ENCODE measurements at places on chromosomes 11 and 22. TPM values are rescaled to one million over a fixed set of nuclear protein-coding genes. Genes with fewer than 3 reads are reported as not detected.

- DNase-seq: peak; percentile 92
Observed at GRCh38 chr11:14189874-14190273, 169.1 kb downstream of the RRAS2 start.

DNA sequence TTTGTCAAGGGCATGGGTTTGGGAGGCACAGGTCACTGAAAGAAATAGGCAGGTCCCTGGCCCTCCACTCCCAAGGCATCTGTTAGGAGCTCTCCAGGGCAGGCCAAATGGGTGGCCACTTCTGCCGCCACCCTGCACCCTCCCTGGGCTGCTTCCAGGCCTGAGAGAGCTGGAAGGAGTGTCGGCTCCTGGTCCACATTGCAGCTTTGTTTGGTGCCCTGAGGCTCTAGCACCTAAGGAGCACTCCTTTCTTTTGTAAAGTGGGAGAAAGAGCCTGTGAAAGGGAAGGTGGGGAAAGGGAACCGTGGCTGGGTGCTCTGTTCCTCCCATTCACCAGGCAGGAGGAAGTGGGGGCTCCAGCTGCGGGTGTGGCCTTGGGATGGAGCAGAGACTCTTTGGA lies 12.3 kb upstream of the FGF4 start:
- DNase-seq: no peak

DNA sequence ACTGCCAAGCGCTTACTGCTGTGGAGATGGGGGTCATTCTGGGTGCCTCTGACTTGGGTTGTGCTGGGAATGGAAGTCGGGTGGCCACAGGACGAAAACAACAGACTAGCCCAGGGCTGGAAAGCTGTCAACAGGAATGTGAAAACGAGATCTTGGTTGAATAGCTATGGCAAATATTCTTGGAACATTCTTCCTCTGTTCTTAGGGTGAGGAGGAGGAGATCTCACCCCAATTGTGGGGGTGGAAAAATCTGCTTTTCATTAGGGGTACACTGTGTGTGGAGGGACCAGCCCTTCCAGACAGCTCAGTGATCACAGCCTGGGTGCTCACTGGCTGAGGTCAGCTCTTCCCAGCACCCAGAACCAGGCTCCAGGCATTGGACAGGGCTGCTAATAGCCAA lies 52.0 kb upstream of the PRSS23 start:
- DNase-seq: no peak

DNA sequence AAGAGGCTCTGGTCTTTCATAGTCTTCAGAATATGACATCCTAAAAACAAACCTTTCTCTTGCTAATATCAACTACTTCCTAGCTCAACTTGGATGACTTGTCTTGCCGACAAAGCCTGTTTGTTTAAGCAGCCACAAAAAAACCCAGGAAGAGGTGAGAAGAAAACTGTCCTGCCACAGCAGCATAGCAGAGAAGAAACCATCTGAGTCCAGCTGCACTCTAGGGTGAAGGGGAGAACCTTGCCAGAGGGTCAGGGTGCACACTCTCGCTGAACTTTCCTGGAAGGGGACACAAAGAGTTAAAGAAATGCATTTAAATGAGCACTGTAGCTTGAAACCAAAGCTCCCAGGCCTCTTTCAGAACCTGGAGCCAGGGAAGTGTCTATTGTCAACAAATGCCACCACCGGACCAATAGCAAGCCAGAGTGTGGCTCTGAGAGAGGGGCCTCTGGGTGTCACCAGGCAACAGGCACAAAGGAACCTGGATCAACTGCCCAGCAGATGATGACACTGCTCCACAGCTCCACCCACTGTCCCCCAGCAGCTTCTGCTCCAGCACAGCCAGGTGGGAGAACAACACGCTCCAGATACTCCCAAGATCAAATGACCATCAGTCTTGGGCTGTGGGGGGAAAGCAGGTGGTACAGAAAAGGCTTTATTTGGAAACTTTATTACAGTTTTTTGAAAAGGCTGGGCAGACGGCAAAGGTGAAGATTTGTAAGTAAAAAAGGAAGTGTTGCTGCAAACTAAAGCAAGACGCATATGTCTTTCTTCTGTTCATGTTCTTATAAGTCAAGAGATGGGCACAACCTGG lies 105.7 kb downstream of the RASSF10 start:
- peak; percentile 78 for DNase-seq

GRCh38 chr11:97722721-97723120 lies 1298.0 kb upstream of the CNTN5 start:
- no peak for DNase-seq

- no peak for DNase-seq
Observed at GRCh38 chr11:15379483-15379882, 264.8 kb downstream of the INSC start.

DNA sequence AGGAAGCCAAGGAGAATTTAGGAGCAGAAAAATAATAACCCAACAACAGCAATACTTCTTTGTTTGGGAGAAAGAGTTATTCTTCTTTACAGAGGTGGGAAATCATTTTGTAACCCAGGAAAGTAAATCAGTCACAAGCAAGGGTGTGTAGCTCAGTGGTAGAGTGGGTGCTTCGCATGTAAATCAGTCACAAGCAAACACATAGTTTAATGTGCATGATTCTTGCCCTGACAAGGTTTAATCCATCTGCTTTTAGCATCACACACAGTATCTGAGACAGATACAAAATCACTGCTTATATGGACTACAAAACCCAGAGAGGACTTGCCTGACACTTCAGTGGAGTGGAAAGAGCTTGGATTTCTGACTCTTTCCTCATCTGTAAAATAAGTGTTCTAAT lies 82.0 kb downstream of the RELT start:
- DNase-seq: no peak

LRFN4 gene
- total RNA-seq: 16.9 TPM

GGT5 gene
- 15.4 TPM for total RNA-seq

PKDREJ gene
- under 0.01 TPM for total RNA-seq

- DNase-seq: no peak
Observed at GRCh38 chr11:68431984-68432645, 28.4 kb upstream of the PPP6R3 start.

DNA sequence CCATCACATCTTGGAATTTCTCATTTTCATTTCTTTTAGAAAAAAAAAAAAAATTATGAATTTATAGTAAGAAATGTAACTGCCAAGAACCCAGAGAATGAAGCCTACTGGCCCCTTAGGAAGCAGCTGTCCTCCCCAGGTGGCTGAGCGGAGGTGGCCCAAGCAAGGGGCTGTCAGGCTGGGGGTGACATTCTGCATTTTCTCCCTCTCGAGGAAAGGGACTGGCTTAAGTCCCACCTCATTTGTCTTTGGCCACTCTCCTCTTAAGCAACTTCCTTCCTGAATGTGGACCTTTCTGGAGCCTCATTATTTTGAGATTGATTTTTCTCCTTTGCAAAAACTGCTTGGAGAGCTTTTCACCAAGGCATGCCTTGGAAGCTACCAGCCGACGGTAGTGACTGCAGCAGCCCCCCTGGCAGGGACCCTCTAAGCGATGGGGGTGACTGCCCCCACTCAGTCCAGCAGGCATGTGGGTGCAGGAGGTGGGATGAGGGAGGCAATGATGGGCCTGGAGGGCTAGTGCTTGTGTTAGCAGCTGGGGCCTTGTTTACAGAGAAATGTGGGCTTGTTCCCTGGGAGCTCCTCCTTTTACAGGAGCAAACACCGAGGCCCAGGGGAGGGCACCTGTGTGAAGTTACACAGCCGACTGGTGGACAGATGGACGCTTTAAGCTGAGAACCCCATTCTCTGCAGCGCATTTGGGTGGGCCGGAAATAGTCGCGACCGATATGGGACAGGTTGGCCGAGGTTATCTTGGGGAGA lies 111.7 kb downstream of the MORC2 start:
- peak; percentile 83 for DNase-seq

DCDC1 gene
- 0.17 TPM for total RNA-seq

- no peak for DNase-seq
Observed at GRCh38 chr22:22935056-22935545, 47.5 kb downstream of the IGLL5 start.

SCUBE2 gene
- 1.7 TPM for total RNA-seq

DNA sequence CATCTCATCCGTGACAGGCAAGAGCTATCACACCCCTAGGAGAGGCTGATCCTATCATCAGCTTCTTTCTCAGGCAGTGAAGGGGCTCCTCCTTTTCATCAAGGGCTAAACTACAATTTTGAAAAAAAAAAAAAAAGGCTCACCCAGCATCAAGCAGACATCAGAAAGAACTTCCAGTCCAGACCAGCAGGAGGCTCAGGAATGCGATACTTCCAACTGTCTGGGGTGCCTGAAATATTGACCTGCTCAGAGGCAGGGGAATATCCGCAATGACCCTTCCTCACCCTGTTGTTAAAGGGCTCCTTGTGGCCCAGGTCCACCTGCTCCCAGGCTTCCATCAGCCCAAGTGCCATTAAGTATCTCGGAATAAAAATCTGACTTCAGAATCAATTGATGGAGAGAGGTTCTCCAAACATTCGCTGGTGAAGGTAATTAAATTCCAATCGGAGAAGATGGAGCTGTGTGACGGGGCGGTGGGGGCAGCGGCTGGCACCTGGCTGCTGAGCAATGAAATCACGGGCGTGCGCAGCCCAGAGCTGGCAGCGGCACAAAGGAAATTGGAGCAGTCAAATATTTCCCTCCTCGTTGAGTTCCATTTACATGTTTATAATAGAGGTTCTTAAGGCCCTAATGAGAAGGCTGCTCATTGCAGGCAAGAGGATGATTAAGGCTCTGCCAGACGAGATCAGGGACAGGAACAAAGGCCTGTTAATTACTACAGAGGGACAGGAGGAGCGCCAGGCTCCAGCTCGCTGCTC lies 69.0 kb upstream of the THY1 start:
- DNase-seq: no peak
